Left cardiac atrium (tissue), 4 donors: ENCODE measurements at places on chromosomes 1 and 21.
A peak's percentile ranks its signal among the peaks of the same experiment; 100 is the strongest.

DNA sequence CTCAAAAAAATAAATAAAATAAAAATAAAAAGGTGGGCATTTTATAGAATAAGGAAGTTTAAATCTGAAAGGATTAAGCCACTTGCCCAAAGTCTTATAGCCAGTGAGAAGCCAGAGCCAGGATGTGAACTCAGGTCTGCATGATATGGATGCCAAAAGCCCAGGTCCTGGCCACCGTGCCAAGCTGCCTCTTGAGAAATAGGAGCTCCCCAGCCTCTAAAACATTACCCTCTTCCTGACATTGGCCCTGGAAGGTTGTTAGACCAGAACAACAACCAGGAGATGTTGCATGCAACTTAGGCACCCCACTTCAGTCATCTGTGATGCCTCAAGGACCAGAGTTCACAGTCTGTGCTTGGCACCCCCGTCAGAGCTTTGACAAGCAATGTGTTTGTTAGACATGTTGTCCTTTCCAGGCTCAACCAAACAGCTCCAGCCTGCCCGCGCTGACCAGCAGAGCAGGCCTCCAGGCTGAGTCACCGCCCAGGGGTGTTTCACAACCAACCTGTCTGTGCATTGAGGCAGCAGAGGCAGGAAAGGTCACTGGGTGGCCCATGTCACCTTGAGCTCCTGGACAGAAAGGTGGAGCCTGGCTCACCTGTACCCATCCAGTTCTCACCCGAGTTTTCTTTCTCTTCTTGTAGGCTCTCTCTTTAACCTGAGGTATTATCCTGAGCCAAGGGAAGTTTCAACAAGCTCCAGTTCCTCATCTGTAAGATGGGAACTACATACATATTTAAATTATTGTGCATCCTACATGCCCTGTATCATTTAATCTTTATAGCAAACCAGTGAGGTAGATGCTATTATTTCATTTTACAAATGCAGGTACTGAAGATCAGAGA is 14.9 kb upstream of the MED18 start:
- DNase-seq: peak; percentile 48

DNA sequence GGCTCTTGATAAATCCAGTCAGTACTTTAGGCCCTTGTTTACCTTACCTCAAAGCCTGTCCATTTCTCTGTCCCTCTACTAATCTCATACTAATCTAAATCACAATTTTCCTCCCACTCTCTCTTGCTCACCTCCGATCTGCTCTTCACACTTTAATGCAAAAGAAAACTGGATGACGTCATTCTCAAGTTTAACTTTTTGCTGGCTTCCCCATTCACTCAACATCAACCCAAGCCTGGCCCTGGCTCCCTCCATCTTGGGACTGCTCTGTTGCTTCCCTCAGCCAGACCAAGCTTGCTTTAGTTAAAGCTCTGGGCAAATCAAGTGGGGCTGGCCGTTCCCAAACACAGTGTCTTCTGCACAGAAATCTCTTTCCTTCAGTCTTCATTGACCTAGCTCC is 29.7 kb downstream of the COA6 start:
- no peak for DNase-seq

DNA sequence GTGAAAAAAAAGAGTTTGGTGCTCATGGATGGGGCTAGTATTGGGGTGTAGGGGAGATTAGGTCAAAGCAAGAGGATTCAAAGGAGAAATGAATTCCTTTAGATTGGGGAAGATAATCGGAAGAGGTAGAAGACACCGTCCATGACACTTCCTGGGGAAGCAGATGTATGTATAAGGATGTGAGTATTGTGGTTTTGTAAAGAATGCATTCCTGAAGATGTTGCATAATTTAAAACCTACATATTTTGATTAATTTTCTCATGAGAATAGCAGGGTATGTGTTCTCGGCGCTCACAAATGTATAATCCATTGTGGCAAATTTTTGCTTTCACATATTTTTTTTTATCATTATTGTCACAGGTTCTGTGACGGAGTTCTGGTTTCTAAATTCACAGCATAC is 5.5 kb upstream of the LGALS8 start:
- DNase-seq: no peak

DNA sequence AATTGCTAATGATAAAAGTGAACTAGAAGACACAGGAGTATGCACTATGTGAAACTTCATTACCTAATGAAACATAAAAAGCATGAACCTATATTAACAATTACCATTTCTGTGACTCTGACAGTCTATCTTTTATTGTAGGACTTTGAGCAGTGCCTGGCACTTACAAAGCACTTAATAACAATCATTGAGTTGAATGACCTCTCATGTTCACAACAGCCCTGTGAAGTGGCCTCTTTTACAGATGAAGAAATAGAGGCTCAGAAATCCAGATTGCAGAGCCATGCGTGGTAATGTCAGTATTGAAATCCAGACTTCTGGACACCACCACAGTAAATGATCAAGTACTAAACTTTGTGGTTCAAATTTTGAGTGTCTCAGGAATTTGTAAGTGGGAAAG is 326.4 kb downstream of the NTNG1 start:
- DNase-seq: no peak

- peak; percentile 80 for DNase-seq
Observed at GRCh38 chr1:34786521-34787325, 5.7 kb downstream of the GJB3 start.

- DNase-seq: peak; percentile 59
Observed at GRCh38 chr21:38773099-38774061, 32.3 kb upstream of the ETS2 start.

DNA sequence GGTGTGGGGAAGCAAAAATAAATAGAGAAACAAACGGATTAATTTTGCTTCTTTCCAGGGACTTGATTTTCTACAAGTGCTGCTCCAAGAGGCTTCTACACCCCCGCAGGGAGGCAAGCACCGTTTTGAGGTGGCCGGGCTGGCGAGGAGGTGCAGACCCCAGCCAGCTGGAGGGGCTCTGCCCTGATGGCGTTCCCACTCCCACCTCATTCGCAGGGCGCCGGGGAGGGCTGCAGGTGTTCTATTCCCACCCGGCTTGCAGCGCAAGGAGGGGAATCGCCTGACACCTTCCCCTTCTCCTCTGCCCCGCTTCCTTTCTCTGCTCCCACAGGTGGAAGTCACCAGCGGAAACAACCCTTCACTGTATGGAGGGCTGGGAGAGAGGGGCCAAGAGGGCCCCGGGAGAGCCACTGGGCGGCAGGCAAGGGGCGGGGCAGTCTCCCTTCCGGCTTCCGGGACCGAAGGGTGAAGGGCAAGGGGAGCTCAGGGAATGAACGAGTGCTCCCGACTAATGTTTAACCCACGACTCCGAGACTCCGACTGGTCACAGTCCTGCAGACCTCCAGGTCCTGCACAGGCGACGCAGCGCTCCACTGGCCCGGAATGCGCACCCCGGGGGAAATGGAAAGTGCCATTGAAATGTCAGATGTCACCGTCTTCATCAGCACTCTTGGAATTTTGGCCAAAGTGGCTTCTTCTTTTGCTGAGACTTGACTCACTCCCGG is 29.1 kb downstream of the TEX35 start:
- peak; percentile 54 for DNase-seq

DNA sequence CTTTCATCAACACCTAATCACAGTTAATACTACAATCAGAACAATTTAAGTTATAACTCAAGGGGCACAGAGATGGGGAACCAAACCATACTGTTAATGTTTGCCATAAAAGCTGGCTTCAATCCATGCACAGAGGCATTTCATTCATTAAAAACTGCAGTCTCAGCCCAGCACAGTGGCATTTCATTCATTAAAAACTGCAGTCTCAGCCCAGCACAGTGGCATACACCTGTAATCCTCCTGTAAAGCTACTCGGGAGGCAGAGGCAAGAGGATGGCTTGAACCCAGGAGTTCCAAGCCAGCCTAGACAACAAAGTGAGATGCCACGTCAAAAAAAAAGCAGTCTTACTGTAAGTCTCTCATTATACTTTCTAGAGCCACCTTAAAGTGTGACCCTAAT is 29.2 kb downstream of the ARID4B start:
- no peak for DNase-seq

DNA sequence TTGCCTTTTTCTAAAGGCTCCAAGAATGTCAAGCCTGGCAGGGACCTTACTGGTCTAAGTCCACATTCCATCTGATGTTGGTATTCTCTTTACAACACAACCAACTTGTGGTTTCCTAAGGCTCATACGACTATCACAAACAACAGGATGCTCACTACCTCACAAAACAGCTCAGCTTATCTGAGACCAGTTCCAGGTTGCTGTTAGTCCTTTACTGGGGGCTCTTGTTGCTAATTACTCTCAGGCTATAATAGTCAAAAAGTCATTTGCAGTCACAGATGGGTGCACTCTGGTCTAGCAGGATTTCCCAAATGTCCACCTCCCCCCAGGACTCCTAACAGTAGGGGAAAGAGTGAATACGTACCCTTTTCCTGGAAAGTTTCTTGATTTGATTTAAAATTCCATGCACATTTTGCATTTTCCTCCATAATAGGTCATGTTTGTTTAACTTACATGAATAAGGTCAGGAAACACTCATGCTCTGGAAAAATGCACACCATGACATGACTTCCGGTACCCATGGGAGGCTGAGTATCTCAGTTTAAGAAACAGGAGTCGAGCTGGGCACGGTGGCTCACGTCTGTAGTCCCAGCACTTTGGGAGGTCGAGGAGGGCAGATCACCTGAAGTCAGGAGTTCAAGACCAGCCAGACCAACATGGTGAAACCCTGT is 16.0 kb downstream of the LCK start:
- no peak for DNase-seq
